ENCODE measurements at places on chromosomes 2 and 18.

DNA sequence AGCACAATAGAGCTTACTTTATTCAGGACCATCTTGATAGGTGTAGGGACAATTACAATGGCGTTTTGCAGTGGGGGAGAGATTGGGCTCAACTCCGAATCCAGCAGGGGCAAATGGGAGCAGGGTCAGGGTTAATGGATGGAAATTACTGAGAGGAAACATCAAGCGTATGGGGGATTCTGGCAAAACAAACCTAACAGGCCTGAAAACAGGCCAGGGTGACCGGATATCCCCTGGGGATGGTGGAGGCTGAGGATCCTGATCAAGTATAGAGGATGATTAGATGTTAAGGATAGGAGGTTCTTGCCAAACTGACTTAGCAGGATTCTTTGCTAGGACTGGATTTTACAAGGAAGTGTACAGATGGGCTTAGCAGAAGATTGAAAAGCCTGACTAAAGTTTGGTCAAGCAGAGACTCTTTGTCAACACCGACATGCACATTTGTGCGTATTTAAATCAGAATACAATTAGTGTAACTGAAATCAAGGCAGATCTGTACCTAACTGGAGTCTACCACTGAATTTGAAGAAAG lies 54.5 kb upstream of the GPR45 start:
- no peak for DNase-seq

GRCh38 chr18:55579501-55580270 lies 8.3 kb downstream of the TCF4 start:
- no peak for DNase-seq

DNA sequence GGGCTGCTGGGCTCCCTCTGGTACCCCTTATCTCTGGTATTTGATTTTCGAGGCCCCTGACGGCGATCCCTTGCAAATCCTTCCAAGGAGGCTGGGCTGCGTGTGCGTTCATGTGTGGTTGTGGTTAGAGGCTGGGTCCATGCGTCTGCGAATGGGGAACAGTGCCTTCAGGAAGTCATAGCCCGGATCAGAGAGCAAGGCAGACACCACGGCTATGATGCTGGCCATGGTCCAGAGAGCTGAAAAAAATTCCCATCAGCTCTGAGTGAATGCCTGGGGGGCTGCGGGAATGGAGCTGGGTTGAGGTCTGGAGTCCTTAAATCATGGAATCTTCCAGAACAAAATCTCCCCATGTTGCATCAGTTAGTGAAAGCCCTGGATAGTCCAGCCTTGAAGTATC lies 145.5 kb downstream of the ACKR3 start:
- DNase-seq: no peak

DNA sequence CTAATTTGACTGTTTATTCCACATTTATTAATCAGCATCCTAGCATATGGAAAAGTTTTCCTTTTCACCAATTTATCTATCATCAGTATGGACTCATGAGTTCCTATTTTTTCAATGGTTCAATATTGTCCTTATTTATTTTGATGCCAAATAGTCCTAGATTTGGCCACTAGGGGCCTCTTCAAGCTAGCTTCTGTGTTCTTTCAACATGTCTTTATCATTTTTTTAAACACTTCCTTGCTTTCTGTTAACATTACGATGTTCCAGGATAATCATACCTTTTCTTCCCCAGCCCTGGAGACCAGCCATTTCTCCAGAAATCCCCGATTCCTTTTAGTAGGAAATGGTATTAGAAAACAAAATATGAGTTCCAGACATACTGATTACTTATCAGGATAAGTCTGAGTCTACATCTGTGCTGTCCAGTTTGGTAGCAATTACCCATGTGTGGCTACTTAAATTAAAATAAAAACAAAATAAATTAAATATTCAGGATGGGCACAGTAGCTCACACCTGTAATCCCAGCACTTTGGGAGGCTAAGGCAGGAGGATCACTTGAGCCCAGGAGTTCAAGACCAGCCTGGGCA lies 70.6 kb downstream of the RPE start:
- DNase-seq: no peak

GRCh38 chr2:218128781-218129457 lies 3.1 kb downstream of the CXCR2 start:
- DNase-seq: no peak

DNA sequence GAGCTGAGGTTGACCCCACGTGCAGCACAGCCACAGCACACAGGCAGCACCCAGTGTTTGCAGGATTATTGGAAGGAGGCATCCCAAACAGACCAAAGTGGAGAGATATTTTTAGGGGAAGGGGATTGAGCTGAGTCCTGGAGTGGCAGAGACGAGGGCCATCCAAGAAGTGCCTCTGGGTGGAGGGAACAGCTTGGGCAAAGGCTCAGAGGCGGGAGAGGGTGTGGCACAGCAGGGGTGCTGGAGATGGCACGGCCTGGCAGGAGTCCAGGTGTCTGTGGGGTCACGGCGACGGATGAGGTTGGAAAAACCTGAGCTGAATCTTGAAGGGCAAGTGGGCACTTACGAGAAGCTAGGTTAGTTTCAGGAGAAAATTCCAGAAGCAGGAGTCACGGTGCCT lies 60.6 kb downstream of the INHBB start:
- DNase-seq: no peak

- no peak for DNase-seq
Measured at GRCh38 chr2:54394392-54394791, 61.7 kb upstream of the SPTBN1 start.

DNA sequence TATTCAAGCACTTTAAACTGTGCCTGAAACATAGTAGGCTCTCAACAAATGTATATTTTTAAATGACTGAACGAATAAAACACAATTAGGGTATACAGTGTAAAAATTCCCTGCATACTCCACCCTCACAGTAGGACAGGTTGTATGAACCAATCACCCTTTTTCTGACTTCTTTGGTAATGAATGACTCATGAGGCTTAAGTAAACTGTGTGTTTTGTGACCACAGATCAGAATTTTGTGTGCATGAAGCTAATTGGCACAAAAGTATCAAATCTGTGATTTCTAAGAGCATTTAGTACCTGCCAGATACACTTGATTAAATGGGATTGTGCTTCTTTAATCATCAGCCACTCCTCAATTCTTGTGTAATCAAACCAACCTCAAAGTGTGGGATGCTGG lies 109.9 kb upstream of the MAP4K3 start:
- DNase-seq: no peak

DNA sequence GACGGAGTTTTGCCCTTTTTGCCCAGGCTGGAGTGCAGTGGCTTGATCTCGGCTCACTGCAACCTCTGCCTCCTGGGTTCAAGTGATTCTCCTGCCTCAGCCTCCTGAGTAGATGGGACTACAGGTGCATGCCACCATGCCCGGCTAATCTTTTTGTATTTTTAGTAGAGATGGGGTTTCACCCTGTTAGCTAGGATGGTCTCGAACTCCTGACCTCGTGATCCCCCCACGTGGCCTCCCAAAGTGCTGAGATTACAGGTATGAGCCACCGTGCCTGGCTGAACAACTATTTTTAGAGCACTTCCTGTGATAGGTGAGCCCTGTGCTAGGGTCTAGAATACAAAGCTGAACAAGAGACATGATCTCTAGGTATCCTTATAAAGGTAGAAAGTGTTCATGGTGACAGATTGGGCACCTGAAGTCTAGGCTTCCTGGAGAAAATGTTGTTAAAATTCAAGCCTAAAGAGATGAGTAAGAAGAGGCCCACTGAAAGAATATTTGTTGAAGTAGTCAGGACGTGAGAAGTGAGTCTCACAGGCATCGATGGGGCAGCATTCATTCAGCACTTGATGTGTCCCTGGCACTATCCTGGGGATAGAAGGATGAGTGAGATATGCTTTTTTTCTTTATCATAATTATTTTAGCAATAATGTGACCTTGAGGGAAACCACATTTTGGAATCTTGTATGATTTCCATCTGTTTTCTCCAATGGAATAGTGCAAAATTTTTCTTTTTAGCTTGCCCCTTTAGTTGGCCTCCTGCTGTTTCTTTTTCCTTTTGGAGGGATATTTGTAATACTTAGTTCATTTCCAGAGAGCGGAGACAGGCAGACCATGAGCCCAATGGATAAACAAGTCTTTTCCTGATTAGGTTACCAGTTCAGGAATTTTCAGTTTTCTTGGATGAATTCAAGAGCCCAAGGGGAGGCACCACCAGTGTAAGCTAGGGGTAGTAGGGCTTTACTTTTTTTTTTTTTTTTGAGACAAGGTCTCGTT lies 5.1 kb downstream of the ZNF236 start:
- no peak for DNase-seq

- DNase-seq: no peak
Measured at GRCh38 chr2:165941827-165942226, 11.7 kb downstream of the TTC21B start.

DNA sequence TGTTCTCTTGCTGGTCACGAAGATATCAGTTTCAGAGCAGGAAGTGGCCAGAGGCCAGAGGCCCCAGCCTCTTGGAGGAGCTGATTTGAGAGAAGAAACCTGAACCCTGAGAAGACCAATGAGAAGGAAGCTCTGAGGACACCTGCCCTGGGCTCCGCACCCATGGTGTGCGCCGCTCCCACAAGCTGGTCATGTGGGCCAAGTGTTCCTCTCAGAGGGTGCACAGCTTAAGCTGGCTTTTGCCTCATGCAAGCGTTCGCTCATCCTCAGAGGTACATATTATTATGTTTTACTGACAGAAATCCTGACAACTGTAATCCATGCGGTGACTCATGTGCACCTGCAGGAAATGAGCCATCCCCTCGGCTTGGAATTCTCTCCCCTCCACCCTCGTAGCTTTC lies 316.1 kb upstream of the MYT1L start:
- DNase-seq: no peak

DNA sequence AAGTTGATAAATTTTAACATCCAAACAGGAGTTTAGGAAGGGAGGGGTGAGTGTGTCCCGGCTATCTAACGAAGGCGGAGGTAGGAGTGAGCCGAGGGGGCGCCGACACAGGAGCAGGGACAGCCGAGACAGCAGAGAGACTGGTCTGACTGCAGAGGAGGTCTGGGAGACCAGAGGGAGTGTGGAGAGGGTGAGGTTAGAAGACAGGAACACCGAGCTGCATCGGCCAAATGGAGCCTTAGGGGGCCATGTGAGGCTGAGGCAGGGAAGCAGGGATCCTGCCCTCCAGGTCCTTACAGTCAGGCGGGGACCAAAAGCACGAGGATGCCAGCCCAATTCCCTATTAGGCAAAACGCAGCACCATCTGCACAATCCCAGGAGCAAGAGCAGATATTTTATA lies 67.0 kb downstream of the SFXN5 start:
- no peak for DNase-seq

DNA sequence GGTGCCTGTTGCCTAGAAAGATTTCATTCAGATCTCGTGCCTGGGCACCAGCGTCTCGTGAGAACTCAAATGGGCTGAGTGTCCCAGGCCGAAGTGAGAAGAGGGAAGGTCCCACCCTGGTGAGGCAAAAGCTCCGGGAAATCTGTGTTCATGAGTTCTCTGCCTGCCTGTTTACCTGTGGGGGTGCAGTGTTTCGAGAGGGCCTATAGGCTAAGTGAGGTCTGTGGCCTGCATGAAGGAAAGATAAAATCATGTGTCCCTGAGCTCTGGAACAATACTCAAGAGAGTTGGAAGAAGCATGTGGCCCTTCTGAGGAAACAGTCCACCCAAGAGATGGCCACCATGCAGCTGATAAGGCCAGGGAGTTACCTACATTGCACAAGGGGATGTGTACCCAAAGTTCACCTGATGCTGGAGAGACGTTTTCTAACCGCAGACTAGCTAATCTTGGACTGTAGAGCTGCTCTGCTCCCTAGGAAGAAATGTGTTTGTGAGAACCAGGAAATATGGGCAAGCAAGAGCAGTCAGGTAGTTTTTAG lies 63.5 kb upstream of the ST3GAL5 start:
- DNase-seq: no peak

GRCh38 chr2:1559589-1560175 lies 146.4 kb downstream of the TPO start:
- no peak for DNase-seq

DNA sequence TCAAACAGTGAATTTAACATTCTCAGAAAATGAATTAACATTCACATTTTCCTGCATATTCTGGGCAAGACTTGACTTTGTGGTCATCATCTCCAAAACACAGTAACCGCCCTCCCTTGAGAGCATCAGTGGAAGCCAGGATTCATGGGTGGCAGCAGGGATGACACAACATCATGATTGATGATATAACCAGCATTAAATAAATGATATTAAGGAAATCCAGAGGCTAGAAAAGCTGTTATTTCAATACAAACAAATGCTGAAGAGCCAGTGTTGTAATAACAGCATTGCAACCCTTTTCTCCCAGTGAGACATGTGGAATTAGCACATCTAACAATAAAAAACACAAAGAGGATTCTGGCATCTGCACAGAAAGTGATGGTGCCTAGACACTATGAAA lies 41.1 kb downstream of the CDC42EP3 start:
- no peak for DNase-seq

DNA sequence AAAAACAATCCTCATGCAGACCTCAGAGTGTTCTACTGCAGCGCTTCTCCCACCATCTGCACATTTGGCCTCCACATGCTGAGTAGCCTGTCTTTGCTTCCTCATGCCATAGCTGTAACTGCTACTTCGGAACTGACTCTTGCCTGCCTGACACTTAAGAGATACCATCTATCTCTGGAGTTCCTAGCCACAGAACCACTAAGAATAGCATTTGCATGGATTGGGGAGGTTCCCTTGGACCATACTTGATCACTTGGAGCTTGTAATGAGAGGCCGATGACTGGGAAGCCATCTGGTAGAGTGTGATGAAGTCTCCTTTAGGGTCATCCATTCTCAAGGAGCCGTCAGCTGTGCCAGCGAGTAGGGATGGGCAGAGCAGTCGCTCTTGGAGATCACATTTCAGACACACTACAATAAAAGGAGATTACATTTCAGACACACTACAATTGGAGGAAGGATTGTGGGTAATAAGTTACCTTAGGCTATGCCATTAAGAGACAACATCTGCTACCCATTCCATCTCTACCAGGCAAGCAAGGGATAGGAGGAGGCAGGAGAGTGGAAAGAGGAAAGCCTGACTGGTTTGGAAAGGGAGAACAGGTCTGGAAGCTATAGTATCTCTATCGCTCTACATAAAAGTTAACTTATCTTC lies 21.8 kb downstream of the DOK1 start:
- no peak for DNase-seq

DNA sequence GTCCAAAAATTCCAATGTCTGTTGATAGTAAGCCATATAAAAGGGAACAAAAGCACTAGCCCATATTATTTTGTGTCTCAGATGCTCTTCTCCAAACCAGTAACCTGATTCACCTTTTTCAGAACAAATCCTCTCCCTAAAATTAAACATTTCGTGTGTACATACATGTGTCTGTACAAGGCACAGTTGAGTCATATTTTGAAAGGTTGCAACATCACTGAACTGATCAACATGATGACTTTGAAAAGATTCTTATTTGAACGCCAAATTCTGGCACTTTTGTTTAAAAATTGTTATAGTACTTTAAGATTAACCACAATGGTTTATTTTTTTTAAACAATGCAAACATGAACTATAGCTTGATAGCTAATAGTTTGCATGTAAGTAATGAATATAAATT lies 102.5 kb downstream of the RIT2 start:
- no peak for DNase-seq

DNA sequence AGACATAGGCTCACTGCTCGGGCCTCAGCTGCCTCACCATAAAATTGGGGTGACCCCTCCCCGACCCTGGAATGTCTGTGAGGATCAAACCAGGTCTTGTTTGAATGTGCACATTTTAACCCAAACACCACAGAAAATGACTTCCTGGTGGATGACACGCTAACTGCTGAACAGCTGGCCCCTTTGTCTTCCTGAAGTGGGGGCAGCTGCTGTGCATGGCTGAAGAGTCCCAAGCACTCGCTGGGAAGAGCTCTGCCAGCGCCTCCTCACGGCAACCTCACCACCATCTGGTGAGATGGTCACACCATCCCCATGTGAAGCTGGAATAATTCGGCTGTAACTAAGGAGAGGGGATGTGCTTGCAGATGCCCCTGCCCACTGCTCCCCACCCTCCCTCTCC lies 34.0 kb downstream of the AQP12A start:
- no peak for DNase-seq

All from activated CD4-positive, alpha-beta T cell treated with anti-CD3 and anti-CD28 coated beads for 1 hour (primary cell).